ENCODE measurements at places on chromosomes 3 and 15.

GRCh38 chr3:23993556-23994243 lies 48.6 kb downstream of the NR1D2 start:
- no peak for DNase-seq

DNA sequence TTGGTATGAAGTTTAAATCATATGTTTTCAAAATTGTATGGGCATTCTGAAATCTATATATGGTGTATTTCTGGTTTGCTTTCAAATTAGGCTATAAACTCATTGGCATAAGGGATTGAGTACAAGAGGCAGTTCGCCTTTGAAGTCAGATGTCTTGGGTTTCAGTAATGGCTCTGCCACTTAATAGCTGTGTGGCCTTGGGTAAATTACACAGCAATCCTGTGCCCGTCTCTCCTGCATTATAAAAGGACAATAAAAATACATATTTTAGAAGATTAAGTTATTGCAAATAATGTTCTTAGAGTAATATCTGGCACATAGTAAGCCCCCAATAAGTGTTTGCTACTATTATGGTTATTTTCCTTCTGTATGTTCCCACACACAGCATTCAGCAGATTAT lies 20.4 kb upstream of the STRIT1 start:
- DNase-seq, result no peak

DNA sequence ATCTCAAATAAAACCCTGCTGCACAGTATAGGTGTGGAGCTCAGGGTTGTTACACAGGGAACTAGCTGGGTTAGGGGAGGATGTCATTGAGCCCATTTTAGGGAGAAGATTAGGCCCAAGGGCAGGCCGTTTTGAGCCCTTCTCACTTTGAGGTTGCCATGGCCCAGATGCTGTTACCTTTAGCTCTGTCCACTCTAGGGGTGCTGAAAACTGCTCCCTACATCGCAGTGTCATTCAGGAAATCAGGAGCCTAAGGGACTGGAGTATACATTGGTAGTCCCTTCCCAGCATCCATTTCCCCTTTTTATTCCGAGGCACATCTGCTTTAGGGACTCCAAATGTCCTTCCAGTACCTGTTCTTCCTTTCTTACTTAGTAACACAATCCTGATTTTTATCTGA lies 79.0 kb upstream of the SELENOK start:
- no peak for DNase-seq

DNA sequence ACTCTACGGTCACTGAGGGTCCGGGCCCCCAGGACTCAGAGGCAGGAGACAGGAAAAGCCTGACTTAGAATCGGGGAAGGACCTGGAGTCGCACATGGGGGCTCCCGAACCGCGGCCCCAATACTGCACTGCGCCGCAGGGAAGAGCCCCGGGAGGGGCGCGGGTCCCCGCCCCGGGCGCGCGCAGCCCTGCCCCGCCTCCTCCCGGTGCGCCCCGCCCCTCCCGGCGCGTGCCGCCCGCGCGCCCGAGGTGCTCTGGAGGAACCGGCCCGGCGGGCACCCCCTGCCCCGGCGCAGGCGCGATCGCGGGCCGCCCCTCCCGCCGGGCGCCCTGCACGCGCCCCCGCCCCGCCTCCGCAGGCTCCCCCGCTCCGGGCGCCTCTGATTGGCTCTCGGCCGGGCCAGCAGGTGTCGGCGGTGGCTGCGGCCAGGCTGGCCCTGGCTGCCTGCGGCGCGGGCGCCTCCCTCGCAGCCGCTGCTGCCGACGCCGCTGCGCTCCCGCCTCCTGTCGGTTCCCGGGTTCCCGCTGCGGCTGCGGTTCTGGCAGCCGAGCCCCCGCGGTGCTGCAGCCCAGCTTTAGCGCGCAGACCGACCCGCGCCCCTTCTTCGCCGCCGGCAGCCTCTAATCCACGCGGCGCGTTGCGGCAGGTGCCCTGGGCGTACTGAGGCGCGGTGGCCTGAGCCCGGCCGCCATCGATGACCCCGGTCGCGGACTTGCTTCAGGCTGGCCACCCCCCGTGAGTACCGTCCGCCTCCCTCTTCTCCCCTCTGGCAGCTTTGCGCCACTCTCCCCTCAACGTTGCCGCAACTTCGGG lies at the start of gene MYRIP:
TSS of gene MYRIP (plus strand) at position 429 of the 814 bp plus-strand sequence. CDS start 91,208 bp downstream, outside the sequence.
- DNase-seq, result no peak

DNA sequence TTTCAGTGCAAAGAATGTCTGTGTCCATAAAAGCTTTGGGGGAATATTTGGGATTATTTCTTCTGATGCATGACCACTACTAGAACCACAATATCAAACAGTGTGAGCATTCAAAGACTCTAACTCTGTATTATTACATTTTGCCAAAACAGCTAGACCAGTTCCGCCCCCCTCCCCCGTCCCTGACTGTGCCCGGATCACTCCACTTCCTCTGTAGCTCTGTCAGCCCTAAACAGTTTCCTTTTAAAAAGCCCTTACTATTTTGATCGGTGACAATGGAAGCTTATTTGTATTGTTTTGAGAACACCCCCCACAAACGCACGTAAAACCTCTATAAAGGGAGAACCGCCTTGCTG lies 36.6 kb upstream of the EPHB3 start:
- no peak for DNase-seq

DNA sequence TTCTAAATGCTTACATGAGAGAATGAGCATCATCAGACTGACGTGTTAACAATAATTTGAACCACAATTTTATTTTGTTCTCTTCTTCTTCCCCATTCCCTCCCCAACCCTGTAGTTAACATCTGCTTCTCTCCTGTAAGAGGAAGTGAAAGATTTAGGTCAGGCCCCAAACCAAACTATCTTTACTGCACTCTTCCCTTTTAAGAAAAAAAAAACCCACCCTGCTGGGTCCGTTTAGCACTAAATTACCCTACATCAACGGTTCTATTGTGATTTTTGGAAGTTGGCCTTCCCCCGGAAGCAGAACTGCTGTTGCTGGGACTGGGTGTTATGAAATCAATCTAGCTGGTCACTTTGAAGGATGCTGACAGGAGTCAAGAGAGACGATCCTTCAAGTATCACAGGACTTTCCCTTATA lies 49.4 kb downstream of the NFKBIZ start:
- DNase-seq, result no peak

GRCh38 chr3:46132565-46132964 lies 75.5 kb downstream of the CCR1 start:
- DNase-seq, result no peak

GRCh38 chr3:170470063-170471016 lies 51.7 kb downstream of the CLDN11 start:
- peak; percentile 48 for DNase-seq

DNA sequence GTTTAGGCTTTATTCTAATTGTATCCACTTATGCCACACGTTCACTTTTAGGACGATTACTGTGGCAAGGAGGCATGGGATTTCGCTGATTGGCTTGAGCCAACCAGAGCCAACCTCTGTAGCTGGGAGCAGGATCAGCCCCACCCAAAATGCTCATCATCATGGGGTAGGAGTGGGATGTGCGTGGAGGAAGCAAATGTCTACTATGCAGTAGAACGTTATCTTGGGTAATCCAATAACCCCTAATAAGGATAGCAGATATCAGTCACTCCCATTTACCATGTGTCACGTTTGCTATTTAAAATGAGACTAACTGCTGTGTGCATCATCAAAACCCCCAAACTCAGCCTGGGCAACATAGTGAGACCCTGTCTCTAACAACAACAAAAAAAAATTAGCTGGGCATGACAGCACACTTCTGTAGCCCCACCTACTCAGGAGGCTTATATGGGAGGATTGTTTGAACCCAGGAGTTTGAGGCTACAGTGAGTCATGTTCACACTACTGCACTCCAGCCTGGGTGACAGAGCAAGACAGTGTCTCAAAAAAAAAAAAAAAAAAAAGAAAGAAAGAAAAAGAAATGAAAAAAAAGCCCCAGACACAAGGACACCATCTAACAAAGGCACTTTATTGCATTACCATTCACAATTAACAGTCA lies 17.8 kb upstream of the ITGB5 start:
- no peak for DNase-seq

DNA sequence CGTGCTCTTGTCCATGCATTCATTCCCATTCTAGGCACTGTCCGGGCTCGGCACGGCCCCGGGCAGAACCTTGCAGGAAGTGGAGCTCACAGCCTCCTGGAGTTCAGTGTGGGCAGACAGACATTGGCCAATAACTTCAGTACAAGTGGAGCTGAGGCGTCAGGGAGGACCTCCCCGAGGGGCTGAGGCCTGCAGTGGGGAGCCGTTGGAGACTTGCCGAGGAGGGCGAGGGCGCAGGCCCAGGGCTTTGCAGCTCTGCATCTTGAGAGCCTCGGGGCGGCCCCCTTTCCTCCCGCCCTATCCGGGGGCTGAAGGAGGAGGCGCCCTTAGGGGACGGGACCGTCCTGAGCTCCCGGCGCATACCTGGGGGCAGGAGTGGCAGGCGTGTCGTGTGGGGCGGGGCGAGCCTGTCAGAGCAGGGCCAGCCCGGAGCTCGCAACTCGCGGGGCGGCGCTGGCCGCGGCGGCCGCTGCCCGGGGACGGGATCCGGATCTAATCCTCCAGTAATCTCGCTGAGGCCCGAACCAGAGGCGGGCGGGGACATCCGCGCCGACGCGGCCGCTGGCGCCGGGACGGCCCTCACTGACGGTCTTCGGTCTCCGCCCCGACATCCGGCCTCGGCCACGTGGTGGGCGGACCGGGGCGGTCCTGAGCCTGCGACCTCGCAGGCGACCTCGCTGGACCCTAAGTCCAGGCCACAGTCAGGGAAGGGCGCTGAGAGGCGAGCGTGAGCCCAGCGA lies at the start of gene ACY1:
TSS of gene ACY1 (plus strand) at position 698 of the 740 bp plus-strand sequence. CDS start 530 bp downstream, outside the sequence.
- no peak for DNase-seq

GRCh38 chr3:117853923-117854668 lies 1144.5 kb downstream of the TUSC7 start:
- DNase-seq, result no peak

All from fibroblast of skin of left biceps (primary cell).